Effector CD4-positive, alpha-beta T cell (primary cell): ENCODE measurements at places on chromosomes 16 and 17.

DNA sequence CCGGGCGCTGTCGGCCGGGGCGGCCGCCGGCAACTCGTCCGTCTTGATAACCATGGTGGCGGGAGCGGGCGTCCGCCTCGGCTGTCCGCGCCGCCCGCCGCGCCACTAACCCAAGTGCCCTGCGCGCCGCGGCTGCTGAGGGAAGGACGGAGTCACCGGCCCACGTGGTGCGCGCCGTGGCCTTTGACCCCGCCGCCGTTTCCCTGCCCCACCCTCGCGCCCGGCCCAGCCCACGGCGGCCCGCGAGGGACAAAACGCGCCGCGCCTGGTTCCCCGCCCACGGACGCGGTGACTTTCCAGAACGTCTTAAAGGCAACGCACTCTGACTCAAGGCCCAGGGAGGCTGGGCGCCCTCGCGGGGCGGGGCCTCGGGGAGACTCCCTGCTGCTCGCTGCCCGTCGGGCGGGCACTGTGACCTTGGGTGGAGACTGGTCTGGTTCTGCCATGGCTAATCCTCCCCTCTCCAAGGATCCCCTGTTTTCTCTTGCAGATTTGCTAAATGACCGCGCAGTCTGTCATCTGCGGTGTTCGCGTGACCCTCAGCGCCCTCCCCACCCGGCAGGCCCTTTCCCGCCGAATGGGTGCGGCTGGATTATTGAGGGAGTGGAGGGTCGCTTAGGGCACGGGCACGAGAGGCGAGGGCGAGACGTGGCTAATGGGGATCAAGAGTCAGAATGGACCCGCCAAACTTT lies at the start of gene CLUH:
Gene CLUH (minus strand): TSS at position 157 of the 692 bp plus-strand sequence. CDS start 103 bp downstream, at position 54.
- peak; percentile 92 for DNase-seq

GRCh38 chr17:6517062-6517461 lies 39.3 kb downstream of the PITPNM3 start:
- no peak for DNase-seq

- no peak for DNase-seq
Observed at GRCh38 chr16:77951788-77952187, 70.6 kb upstream of the CLEC3A start.

GRCh38 chr16:17386229-17386628 lies 84.5 kb downstream of the XYLT1 start:
- no peak for DNase-seq

DNA sequence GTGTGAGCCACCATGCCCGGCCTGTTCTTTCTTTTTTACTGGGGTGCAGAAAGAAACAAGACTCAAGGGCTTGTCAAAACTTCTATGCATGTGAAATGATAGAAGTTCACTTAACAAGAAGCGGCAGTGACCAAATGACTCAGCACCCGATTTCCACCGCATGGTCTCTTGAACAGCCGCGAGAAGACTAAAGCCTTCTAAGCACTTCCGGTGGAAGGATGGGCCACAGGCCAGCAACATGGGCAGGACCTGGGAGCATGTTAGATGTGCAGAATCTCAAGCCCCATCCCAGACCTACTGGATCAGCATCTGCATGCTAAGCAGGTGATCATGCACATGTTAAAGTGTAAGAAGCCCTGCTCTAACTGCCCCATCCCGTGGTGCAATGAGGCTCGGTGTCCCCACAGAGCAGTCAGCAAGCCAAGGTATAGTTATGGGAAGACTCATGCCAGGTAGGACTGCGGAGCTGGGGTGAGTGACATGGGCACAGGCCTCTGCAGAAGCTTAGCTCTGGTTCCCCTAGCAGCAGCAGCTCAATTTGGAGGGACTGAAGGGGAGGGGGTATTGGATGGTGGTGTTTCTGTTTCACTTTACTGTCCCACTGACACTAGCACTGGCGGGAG lies 88.5 kb upstream of the HNF1B start:
- no peak for DNase-seq
